Activated naive CD4-positive, alpha-beta T cell (primary cell): ENCODE measurements at places on chromosomes 7 and 10.

GRCh38 chr7:140656548-140657515 lies 15.9 kb upstream of the ADCK2 start:
- no peak for DNase-seq

DNA sequence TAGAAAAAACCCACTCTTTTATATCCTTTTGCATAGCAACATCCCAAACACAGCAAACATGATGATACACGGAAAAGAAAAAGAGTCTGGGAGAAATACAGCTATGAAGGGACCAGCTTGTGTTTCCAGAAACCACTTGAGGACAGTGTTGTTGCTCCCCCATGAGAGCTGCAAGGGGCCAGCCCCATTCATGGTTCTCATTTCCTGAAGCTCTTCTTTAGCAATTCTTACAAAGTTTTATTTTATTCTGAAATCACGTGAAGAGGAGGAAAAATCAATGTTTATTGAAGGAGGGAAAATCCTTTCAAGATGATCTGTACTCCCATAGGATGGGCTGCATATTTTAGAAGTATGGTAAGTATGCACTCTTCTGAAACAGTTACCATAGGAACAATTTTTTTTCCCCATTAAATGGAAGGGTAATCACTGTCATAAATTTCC lies 17.5 kb upstream of the PRTFDC1 start:
- DNase-seq = no peak

- no peak for DNase-seq
These were observed 626.2 kb downstream of the SUGCT start for GRCh38 chr7:40760987-40761386.

DNA sequence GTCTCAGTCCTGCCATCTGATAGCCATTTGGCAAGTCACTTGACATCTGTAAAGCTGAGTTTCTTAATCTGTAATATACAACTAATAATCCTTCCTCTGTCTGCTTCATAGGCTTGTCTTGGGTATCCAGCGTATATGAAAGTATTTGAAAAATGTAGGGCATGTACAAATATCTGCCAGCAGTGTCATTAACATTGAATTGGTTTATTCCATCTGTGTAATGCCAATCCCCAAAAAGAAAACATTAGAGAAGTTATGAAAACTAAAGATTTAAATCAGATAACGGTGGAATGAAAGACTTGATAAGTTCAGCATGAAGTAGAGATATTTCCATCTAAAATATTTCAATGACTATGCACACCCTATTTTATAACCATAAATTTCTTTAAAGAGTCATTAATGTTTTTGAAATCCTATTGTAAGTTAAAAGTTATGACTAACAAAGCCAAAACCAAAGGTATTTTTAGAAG lies 9.8 kb upstream of the RTKN2 start:
- DNase-seq = no peak

- DNase-seq = no peak
These were observed 37.1 kb downstream of the GPR26 start for GRCh38 chr10:123703195-123703790.

DNA sequence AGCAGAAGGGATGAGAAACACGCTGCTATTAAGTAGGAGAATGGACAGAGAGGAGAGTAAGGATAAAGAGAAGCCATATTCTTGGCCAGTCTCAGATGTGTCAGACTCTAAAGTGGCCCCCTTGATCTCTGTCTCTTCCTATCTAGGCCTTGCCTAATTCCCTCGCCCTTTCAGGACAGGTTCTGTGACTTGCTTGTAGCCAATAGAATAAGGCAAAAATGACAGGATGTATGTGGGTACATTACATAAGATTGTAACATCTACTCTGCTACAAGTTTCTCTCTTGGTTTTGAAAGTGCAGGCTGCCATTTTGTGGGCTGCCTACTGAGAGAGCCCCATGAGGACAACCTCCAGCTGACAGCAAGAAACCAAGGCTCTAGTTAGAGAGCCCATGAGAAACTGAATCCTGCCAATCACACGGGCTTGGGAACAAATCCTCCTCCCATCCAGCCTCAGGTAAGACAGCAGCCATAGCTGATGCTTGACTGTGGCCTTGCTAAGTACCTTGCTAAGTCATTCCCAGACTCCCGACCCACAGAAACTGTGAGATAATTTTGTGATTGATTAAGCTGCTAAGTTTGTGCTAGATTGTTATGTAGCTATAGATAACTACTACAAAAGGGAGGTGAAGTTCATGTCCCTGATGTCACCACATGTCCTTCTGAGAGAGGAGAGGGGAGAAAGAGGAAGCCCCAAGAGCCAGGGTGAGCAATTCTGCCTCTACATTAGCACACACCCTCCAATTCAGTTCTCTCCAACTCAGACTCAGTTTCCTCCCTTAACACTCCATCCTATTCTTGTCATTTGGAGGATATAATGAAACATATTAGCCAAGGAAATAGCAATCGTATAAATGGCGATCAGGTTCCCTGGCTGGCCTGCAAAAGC lies 185.5 kb downstream of the SGMS1 start:
- no peak for DNase-seq

DNA sequence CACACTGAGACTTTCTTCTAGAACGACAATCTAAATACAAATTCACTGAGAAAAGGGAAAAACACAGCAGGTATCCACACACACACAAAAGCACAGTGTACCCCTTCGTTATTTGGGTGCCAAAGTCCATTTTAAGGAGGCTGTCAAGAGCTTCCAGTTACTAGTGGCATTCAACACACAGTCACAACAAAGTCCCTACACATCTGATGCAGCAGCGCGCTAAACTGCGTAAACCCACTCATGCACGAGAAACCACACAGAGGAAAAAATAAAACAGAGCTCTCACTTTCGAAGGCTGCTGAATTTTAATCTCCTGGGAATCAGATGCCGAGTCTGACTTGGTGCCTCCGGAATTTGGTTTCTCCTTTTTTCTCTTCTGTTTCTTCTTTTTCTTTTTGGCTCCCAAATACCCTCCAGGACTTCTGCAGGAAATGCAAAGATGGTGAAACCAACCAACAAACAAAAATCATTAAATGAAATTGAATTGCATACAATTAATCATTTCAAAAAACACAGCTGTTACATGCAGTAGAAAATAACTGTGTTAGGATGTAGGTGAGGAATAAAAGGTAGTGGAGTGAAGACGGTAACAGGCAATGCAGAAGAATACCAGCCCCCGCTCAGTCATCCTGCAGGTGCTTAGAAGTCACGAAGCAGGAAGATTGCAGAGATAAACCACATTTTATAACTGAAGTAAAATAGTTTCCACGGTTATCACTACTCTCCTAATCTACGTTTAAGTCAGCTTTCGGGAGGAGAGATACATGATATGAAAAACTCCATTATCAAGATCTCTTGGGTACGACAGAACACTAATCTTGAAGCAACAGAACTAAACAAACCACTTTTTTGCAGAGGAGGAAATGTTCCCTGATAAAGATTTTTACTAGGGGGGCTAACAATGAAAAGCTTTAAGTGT lies 27.1 kb downstream of the NMT2 start:
- no peak for DNase-seq

- DNase-seq = no peak
These were observed 334.7 kb downstream of the INHBA start for GRCh38 chr7:41367967-41368882.

DNA sequence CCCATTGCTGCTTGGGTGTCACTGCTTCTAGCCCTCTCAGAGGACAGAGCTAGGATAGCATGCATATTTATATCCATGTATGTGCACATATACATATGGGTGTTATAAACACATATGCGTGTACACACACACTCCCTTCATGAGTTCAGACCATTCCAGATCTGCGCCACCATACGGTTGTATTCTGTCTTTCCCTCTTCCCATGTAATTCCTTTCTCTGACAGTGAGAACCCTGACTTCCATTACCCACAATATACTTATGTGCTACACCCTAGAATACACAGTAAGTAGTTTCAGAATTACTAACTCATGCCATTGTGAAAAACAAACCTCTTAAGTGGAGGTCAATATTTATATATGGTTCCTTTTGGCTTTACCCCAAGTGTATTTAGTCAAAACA lies 116.6 kb upstream of the SAMD8 start:
- DNase-seq = no peak

- DNase-seq = no peak
These were observed 52.9 kb downstream of the CYP26A1 start for GRCh38 chr10:93126483-93127052.

DNA sequence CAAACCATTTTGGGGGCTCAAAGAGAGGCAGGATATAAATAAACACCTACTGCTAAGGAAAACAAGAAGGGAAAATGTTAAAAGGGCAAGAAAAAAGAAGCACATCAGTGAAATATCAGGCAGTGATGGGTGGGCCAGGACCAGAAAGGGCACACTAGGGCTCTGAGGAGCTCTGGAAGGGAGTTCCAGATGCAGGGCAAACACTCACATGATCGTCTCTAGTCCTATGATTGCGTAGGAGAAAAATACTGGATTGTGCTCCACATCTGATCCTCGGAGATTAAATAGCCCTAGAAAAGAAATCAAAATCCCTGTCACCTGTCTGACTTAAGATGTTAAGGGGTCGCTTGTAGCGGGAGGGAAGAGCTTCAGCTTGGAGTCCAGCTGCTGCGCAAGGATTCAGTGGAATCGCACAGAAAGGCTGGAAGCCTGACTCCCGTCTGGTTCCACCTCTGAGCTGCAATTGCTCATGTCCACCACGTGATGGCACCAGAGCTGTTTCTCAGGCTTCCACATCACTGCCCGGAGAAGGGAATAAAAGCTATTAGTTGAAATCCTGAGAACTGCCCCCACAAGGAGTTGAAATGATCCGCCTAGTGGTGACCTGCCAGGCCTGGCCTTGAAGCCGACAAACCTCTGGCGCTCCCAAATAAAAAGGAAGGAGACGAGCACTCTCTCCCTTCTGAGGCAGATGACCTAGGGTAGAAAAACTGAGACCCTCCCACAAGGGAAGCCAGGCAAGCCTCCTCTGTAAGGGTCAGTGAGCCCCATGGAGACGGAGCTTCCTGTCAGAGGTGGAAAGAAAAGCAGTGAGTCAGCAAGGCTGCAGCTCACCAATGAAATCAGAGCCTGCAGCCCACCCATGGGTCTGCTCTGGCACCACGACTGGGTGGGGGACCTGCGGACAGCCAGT lies 39.2 kb downstream of the XPNPEP1 start:
- DNase-seq = peak; percentile 37

DNA sequence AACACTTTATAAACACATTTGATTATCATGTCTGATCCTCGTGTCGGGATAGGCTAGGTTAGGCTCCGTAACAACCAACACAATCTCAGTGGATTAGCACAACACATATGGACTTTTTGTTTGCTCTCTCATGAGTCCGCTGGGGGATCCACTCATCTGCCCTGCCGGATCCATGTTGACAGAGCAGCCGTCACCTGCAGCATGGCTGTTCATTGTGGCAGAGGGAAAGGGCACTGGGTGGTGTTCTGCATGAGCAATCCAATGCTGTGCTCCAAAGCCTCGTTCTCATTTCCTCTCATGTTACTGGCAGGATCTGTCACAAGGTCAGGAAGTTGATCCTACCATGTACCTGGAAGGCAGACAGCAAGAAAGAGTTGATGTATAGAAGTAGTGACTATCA lies 62.5 kb upstream of the RAPGEF5 start:
- DNase-seq = no peak

DNA sequence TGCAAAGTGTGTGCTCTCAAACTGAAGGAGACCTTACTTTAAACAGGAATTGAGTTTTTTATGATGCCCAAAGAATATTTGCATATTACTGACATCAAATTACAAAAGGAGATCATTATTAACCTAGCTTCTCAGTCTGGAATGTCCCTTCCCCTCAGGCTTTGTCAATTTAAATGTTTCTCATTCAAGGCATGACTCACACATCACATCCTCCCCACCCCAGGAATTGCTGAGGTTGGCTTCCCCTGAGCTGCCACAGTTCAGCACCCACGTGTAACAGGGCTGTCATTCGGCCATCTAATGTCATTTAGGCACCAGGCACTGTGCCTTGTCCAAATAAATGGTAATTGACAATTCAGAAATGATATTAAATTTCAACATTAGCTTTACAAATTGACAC lies 305.9 kb upstream of the MGMT start:
- DNase-seq = no peak

- DNase-seq = no peak
These were observed 6.7 kb upstream of the FAM180A start for GRCh38 chr7:135755351-135755753.

GRCh38 chr10:452512-453426 lies 236.7 kb downstream of the DIP2C start:
- no peak for DNase-seq

GRCh38 chr7:44981035-44981706 lies 2.4 kb upstream of the MYO1G start:
- DNase-seq = no peak

GRCh38 chr10:70866424-70866823 lies 21.9 kb downstream of the PCBD1 start:
- no peak for DNase-seq

GRCh38 chr7:143408686-143409561 lies at the start of gene EPHA1:
Gene EPHA1 (minus strand): TSS chr7:143408856. CDS start chr7:143408805, 51 bp downstream.
- DNase-seq = peak; percentile 44

DNA sequence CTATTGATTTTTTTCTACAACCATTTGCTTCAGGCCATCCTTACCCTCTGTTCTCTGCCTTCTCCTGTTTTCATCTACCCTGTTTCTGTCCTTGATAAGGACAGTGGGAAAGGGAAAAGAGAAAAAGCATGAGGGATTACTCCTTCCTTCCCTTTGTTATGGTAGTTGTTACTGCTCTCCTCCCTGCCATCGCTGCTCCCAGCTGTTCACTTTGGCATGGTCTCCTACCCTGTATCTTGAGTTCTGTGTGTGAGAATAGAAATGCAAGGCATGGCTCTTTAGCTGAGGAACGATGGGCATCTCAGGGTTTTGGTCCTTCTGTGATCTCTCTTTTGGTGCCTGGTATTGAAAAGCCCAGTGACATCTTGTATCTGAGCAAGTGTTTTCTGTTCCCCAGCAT lies 6.4 kb downstream of the CCSER2 start:
- no peak for DNase-seq
